ENCODE measurements at places on chromosomes 3 and 15.

GRCh38 chr3:55855311-55855710 lies 368.2 kb upstream of the WNT5A start:
- DNase-seq = no peak

DNA sequence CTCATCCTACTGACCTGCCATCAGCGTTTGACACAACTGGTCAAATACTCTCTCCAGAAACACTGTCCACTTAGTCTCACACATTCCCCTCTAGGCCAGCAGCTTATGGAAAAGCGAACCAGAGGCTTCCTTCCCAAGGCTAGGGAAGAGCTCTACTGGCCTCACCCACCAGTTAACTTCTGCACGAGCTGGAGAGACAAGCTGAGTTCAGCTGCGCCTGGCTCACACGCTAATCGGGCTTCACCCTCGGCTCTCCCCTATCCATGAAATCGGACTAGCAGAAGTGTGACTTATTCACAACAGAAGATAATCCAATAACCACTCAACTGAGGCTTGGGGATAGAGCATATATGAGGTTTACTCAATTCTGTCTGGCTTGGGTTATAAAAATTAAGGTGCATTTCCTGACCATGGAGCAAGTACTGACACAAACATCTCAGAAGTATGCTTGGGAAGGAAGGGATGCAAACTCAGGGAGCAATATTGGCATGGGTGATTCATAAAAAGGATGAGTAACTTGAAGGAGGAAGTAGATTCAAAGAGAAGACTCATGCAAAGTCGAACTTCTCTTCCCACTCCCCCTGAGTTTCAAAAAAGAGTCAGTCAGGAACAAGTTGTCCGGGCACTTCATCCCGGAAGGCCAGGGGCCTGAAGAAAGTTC lies 73.1 kb downstream of the XXYLT1 start:
- DNase-seq = no peak

DNA sequence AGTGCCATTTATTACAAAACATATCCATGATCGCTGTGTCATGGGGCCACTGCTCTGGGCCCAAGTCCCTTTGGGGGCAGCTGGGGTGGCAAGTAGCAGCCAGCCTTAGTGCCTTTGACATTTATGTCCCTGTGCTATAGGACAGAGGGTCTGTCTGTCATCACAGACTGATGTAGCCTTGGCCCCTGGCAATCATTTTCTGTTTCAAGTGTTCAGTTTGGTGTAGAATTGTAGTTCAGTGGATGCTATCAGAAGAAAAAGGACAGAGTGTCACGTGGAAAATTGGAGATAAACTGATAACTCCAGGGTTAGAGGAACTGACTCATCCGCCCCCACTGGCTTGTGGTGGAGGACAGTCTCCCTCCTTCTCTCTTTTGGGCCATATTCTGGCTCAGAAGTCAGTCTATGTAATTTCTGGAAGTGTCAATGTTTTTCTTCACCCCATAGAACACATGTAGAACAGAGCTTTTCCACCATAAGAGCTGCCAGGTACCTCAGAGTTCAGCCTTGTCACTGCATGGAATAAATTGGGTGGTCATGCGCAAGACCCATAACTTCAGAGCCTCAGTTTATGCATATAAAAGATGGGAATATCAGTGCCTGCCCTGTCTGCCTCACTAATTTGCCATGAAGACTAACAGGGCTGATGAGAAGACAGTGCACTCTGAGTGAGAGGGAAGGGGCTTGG lies 4.5 kb upstream of the MRPS22 start:
- peak; percentile 23 for DNase-seq

DNA sequence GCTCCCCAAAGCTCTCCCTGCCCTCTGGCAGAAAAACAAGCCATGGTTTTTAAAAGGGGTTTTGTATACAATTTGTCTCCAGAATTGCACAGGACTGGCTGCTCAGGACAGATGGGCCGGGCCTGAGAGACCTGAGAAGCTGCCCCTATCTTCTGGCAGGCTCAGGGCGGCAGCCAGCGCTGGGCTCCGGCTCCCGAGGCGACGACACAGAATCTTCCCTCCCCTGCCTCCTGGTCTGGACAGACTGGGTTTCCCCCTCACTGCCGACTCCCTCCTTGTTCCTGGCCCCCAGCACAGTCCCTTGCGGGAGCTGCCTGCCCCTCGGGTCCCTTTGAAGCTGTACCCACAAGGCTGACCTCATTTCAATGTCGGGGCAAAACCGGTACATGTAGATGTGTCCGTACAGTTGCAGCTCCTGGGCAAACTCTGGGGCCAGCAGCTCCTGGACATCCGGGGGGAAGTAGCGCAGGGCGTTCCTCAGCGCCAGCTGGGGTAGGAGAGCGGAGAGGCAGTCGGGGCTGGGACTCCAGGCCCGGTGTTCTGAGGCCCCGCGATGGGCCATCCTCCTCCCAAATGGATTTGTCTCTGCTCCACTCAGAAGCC lies 7.2 kb downstream of the UROC1 start:
- DNase-seq = no peak

DNA sequence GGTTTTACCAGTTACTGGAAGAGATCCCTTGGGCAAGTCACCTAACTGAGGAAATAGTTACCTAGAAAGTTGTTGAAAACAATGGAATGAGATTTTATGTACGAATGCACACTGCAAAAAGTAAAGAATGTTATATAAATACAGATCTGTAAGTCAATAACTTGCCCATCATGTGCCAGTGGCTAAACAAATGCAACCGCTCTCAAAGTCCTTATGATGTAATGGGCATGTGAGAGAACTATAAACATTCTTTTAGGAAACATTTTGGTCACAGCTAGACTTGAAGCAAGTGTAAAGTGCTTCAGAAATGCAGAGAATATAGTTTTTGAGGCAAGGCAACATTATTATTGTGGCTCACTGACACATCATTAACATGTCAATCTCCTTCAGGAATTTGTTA lies 1044.5 kb downstream of the TUSC7 start:
- DNase-seq = no peak

GRCh38 chr3:115961380-115961779 lies 338.1 kb downstream of the GAP43 start:
- DNase-seq = no peak

- DNase-seq = no peak
Measured at GRCh38 chr15:68812069-68812468, 8.6 kb downstream of the ANP32A start.
